Left cardiac atrium (tissue), 4 donors: ENCODE measurements at places on chromosomes 6 and 20. TPM values are rescaled to one million over a fixed set of nuclear protein-coding genes. Genes with fewer than 3 reads are reported as not detected.

HLA-DPB1 gene
- total RNA-seq: 53.8 TPM

ZNF311 gene
- 0.68 TPM for total RNA-seq

LRFN2 gene
- not detected for total RNA-seq

CCN5 gene
- total RNA-seq: 25.1 TPM

TRIM15 gene
- not detected for total RNA-seq

SASH1 gene
- total RNA-seq: 36.2 TPM

CST5 gene
- total RNA-seq: not detected

ELMO2 gene
- total RNA-seq: 36.1 TPM

E2F1 gene
- total RNA-seq: 1.6 TPM

CALHM4 gene
- not detected for total RNA-seq

- DNase-seq: no peak
Measured at GRCh38 chr6:8215631-8216030, 113.3 kb upstream of the EEF1E1 start.

- peak; percentile 73 for DNase-seq
Measured at GRCh38 chr20:51766994-51767866, 960 bp downstream of the ATP9A start.

DNA sequence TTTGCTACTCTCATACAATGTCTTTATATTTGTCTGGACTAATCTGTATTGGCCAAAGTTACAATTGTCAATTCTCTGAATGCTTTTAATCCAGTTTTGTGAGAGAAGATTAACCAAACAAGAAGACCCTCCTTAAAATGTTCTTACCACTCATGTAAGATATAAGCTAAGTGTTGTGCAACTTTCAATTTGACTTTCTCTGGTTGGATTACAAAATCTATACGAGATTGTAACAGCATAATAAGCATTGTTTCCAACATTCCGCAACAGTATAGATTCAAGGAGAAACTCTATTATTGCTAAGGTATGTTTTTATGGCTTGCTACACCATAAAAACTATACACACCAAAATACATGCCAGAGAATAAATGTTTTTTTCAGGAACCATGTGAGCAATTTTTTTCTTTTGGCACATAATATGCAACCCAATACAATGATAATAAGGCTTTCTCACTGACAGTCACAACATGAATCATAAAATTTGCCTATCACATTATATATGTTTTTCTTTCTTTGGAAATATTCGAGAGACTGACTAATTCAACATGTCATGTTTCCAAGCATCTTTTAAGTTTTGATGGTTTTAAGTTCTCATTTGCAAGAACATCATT is 12.2 kb upstream of the TRPC4AP start:
- no peak for DNase-seq

DNA sequence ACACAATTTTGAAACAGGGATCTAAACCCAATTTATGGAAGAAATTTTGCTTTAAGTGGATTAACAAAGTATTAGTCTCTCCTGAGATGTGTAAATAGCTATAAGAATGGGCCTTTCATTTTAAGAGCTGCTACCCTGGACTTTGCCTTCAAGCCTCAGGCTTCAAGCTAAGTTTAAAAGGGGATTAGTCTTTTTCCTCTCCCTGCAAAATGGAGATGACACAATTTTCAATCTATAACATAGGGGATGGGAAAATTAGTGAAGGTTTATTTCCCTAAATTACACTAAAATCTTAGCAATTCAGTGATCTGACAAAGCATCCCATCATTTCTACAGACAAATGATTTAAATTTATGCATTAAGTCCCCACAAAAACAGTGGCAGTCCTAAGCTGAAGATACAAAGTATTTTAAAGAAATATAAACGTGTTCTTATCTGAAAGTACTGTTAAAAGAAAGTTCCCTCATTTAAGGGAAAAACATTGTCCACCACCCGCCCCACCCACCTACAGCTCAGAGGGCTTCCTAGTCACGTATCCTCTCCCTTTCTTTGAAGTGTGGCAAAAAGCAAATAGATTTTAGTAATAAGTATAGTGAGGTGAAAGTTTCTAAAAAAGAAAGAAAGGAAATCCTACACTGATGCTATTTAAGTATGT is 14.5 kb downstream of the ARHGAP18 start:
- DNase-seq: no peak

DNA sequence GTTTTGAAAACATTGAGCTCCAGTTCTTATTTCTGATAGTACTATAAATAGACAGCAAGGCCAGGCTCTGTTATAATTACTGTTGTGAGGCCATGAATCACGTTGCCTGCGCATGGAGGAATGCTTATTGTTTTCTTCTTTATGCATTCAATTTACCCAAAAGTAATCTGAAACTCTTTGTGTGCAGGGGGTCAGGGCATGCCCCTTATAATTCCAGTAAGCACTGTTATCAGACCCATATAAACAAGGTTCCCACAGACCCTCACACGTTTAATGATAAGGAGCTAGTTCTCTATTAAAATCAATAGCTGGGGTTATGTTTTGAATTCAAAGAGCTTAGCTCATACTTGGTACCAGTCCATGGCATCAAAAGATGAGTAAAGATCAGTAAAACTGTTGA is 174.8 kb upstream of the ARG1 start:
- no peak for DNase-seq

DNA sequence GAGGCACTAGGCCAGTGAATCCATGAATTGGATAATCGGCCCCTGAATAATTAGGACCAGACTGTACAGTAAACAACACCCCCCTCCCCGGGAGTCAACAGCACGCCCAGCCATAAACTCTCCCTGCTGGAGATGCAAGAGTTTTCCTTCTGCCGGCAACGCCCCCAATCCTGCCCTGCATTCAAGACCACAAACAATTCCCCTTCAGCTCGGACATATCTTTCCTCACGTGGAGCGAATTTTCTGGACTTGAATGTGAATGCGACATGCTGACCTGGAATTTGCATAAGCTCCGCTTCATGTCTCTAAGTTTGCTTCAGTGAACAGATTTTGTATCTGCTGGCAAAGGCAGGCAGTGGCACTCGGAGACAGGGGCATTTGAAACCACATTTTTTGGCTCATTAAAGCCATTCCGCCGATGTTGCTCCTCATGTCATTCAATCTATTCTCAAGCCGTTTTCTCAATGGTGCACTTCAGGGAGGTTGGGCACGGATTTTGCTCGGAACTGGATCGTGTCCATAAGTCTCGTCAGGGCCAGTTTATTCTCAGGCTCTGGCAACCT is 38.0 kb upstream of the GMPR start:
- DNase-seq: no peak

DNA sequence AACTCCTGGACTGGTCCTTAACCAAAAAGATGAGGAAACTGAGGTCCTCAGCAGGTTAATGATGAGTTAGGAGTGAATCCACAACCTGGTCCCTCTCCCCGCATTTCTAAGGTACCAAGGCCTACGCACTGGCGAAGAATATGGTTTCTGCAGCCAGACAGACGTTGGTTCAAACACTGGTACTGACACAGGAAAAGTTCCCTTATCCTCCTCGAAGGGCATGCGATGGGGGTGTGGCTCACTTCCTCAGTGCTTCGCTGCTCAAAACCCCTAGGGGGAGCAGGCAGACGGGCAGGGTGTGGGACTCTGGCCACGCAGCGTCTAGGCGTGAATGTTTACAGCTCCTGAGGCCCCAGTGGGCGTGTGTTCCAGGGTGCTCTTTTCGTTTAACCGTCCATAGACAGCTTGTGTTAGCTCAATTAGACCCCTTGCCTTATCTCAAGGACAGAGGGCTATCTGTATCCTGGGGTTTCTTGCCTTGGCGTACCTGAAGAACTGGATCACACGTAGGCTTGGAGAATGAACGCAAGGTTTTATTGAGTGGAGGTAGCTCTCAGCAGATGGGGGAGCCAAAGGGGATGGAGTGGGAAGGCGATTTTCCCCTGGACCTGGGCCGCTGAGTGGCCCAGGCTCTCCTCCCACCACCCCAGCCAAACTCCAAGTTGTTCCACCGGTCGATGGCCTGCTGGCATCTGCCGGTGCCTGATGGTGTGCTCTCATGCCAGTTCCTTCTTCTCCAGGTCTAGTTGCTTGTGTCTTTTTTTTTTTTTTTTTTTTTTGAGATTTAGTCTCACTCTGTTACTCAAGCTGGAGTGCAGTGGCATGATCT is 31.8 kb upstream of the PTPN1 start:
- DNase-seq: peak; percentile 70

- no peak for DNase-seq
Measured at GRCh38 chr6:158853880-158854213, 34.7 kb upstream of the EZR start.

GRCh38 chr6:38459291-38459690 is 180.4 kb downstream of the BTBD9 start:
- DNase-seq: no peak

- DNase-seq: no peak
Measured at GRCh38 chr6:46850792-46851191, 57.6 kb downstream of the MEP1A start.

GRCh38 chr20:3167738-3168078 is 5.6 kb downstream of the LZTS3 start:
- DNase-seq: no peak

DNA sequence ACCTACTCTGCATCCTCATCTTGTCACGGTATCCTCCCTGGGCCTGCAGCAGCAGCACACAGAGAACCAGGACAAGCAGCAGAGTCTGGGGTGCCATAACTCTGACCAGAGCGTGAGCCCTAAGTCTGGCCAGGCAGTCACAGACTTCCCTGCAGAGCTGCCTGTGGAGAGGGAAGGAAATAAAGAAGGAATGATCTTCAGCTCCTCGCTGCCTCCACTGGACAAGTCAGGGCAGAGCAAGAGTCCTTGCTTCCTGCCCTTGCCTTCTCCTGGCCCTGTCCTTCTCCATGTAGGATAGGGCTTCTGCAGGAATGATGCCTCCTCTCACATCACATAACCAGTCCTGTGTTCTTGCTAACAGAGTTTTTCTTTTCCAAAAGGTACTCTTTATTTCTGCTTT is 15.9 kb upstream of the WFDC11 start:
- no peak for DNase-seq

DNA sequence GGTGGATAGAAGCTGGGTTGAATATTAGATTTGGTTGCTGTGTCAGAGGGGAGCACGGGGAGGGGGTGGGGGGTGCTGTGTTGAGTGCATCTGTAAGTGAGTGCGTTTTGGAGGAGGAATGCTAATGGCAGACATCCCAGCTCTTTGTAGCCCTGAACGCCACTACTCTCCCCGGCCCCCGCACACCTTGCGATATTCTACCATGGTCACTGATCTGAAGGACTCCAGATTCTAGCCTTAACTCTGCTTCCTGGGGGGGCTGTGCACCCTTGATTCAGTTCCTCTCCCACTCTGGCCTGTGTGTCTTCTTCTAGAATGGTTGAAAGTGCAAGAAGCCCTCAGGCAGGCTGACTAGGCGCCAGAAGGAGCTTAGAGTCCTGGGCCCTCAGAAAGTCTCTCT is 7.1 kb downstream of the GLP1R start:
- no peak for DNase-seq

GRCh38 chr6:79261666-79262065 is 27.2 kb upstream of the HMGN3 start:
- no peak for DNase-seq

- DNase-seq: no peak
Measured at GRCh38 chr6:71411882-71412281, 123.3 kb downstream of the OGFRL1 start.

- DNase-seq: no peak
Measured at GRCh38 chr20:19129976-19130612, 82.3 kb upstream of the SLC24A3 start.

DNA sequence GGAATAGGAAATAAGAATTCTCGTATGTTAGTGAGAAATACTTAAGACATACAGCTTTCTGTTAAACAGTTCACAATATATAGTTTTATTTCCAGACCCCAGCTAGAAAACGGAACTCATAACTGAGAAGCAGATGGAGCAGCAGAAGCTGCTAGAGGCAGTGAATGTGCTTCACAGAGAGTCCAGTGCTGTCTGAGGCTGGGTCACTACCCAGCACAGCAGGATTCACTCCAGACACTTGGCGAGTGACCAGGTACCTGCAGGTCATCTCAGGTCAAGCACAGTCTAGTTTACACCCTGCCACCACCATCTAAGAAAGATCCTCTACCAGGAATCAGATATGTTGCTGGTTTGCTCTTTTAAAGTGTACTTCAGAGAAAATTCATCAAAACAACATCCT is 243.1 kb upstream of the RAB32 start:
- no peak for DNase-seq

DNA sequence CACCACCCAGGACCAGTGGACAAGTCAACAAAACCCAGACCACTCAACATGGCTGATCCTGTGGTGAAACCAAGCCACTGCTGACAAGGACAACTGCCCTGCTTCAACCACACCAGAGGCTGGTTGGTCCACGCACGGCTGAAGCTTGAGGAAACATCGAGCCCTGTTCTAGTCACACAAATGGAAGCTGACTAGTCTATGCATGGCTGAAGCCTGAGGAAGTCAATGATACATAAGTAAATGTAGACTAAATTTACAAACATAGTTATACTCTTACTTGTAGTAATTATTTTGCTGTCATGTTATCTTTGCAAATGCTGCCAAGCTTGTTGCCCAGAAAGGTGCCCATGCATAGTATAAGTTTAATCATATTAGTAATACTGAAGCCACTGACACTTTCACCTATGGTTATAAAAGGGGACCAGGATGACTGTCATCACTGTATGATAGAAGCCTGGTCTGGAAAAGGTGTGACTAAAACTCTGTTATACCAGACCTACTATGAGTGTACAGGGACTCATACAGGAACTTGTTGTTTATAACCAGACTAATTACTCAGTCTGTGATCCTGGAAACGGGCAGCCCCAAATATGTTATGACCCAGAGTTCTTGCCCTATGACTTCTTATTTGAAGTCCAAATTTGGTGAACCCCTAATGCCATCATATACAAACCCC is 5.6 kb downstream of the IL22RA2 start:
- DNase-seq: no peak

DNA sequence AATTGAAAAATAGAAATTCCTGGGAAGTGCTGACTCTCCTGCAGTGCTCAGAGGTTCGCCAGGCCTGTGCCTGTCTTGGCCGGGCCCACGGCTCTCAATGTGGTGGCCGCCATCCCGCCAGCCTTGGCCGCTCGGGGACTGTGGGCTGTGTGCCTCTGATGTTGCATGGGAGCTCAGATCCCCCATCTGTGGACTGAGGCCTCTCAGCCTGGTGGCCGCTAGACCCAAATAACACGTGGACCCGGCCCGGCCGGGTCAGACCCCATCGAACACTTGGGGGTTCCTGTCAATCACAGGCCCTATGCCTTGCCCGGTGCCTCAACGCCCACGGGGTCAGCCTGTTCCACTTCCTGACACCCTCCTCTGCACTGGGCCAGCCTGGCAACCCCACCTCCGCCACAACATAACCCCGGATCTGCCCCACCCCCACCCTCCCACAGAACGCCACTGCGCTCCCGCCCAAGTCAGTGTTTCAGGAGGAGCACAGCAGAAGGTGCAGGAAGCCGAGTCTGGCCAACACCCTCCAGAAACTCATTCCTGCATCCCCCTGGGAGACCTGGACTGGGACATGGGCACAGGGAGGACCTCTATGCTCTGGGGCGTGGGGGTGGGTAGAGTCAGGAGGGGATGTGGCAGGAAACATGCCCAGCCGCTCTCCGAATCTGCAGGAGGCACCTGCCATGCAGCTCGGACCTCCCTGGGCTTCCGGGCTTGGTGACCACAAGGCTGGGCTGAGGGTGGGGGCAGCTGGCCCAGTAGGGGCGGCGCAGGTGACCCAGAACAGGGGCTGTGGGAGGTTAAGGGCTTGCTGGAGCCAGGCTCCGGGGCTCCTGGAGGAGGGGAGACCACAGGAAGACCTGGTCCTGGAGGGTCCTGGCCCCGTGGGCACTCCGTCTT is 98.7 kb upstream of the BHLHE23 start:
- DNase-seq: no peak
